ENCODE measurements at places on chromosomes 6 and 20. TPM values are rescaled to one million over a fixed set of nuclear protein-coding genes. Genes with fewer than 3 reads are reported as not detected.

Gene WFDC5
- total RNA-seq: not detected

DNA sequence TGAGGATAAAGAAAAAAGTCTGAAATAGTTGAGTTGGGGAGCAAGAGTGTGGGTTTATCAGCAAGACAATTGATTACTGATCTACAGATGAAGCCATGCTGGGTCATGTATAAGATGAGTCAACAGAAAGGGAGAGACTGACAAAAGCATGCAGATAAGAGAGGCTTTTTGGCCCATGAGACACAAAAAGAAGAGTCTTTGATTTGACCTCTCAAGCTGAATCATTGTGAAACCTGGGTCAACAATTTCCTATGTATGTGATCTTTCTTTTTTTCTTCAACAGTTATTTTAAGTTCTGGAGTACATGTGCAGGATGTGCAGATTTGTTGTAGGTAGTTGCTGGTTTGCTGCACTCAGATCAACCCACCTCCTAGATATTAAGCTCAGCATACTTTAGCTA is 15.9 kb downstream of the RIMS1 start:
- no peak for DNase-seq

DNA sequence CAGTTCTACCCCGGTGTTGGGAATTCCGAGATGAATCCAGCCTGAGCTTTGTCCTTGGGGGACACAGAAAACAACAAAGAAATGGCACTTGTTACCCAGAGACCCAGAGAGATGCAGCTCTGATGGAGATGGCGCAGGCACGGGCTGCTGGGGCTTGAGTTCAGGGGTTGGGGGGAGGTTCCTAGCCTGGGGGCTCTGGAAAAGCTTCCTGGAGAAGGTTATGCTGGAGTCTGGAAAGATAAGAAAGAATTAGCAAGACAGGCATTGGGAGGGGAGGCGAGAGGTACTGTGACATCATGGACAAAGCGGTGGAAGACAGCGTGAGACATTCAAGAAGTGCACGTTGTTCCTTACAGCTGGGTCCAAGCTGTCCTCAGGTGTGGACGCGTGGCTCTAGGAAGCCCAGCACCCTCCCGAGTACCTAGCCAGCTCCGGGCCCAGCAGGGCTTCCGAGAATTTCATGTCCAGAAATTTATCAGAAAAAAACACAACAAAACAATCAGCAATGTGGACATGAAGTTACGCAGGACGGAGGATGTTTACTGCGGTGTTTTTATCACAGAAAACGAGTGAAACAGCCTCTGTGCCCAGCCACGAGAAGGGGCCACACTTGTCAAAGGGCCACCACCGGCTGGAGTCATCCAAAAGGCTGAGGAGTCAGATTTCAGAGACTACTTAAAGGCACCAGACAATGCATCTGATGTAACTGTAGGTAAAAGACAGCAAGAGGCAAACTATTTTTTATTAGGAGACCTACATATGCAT is 39.5 kb downstream of the C20orf203 start:
- DNase-seq: no peak

GRCh38 chr20:2400290-2400689 is 19.6 kb downstream of the TGM6 start:
- DNase-seq: no peak

DNA sequence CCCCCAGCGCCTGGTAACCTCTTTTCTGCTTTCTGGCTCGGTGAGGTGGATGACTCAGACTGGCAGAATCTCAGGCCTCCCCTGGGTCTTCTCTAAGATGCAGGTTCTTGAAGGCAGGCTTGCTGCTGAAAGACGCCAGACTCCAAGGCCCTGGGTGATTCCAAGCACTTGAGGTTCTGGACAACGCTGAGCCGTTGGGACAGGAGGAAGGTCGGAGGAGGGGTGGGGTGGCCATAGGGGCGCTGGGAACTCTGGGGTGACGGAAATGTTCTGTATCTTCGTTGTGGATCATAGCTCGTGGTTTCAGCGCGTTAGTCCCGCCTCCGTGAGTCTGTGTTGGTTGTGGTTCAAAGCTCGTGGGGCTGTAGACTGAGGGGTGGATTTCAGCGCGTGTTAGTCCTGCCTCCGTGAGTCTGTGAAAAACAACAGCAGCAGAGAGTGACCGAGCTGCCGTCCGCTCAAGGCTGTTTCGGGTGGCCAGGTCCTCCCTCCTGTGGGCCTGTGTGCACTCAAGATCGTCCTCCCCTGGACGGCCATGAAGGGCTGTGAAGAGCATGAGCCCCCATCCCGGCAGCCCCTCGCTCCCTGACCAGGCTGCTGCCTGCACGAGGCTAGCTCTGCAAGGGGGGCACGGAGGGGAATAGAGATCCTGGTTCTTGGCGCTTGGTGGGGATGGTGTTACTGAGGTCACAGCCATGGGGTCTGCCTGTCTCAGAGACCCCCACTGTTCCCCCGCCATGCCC is 7.7 kb downstream of the NTSR1 start:
- no peak for DNase-seq

Data from tibial nerve (tissue), 4 donors.